ENCODE measurements at places on chromosomes 11 and 22. TPM values are rescaled to one million over a fixed set of nuclear protein-coding genes. Genes with fewer than 3 reads are reported as not detected.

GRCh38 chr11:57321388-57322255 is 3.1 kb downstream of the TNKS1BP1 start:
- no peak for DNase-seq
- peaks cover 28% of the 10 kb centered on the region for H3K36me3 ChIP-seq
- H3K4me3 ChIP-seq = peak overlapping the region; percentile 4
- H3K27ac ChIP-seq = no peak overlapping the region

DNA sequence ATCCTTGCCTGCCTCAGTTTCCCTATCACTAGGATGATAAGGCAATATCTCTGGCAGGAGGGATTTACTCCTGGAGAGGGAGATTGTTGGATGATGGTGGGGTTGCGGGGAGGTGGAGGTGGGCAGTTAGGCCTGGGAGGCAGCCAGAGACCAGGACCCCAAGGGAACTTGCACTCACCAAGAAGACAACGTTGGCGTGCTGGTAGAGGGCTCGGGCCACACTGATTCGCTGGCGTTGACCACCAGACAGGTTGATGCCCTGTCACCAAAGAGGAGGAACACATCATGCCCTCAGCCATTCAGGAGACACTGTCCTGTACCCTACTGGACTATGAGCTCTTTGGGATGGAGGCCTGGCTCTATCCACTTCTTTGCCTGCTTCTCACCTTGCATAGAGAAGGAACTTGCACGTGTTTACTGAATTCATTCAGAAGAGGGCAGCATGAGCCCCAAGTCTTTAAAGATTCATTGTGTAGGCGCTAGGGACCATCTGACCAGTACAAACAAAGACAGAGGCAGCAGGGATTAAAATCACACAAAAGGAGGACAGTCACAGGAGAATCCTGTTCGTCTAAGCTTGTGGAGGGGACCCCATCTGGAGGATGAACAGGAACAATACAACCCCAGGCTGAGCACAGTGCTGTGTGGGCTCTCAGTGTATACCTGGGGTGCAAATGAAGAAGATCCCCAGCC is 24.2 kb upstream of the KCNJ11 start:
- no peak overlapping the region for H3K27ac ChIP-seq
- DNase-seq = no peak
- H3K36me3 ChIP-seq = no peaks in the 10 kb centered on the region
- no peaks in the 10 kb centered on the region for H3K27me3 ChIP-seq

DNA sequence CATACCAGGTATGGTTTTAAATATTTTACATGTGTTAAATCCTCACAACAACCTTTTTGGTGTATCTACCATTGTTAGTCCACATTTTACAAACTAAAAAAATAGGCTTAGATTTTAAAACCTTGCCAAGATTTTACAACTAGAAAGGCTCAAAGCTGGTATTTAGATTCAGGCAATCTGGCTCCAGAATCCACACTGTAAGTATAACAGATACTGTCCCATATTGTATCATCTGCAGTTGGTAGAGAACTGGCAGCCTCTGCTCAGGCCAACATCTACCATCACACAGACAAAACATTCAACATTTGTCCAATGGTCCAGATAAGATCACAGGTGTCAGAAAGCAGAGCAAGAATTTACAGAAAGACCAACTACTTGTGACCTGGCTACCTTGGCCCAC is 30.9 kb downstream of the CSNK2A3 start:
- no peak overlapping the region for H3K27ac ChIP-seq
- no peak for DNase-seq
- no peaks in the 10 kb centered on the region for H3K36me3 ChIP-seq
- H3K4me1 ChIP-seq = peaks cover 9% of the 10 kb centered on the region
- H3K4me3 ChIP-seq = no peak overlapping the region

GRCh38 chr11:79431535-79431934 is 9.3 kb downstream of the TENM4 start:
- H3K27me3 ChIP-seq = no peaks in the 10 kb centered on the region
- H3K27ac ChIP-seq = no peak overlapping the region
- H3K4me1 ChIP-seq = no peaks in the 10 kb centered on the region
- no peak for DNase-seq
- no peaks in the 10 kb centered on the region for H3K36me3 ChIP-seq
- no peak overlapping the region for H3K4me3 ChIP-seq

DNA sequence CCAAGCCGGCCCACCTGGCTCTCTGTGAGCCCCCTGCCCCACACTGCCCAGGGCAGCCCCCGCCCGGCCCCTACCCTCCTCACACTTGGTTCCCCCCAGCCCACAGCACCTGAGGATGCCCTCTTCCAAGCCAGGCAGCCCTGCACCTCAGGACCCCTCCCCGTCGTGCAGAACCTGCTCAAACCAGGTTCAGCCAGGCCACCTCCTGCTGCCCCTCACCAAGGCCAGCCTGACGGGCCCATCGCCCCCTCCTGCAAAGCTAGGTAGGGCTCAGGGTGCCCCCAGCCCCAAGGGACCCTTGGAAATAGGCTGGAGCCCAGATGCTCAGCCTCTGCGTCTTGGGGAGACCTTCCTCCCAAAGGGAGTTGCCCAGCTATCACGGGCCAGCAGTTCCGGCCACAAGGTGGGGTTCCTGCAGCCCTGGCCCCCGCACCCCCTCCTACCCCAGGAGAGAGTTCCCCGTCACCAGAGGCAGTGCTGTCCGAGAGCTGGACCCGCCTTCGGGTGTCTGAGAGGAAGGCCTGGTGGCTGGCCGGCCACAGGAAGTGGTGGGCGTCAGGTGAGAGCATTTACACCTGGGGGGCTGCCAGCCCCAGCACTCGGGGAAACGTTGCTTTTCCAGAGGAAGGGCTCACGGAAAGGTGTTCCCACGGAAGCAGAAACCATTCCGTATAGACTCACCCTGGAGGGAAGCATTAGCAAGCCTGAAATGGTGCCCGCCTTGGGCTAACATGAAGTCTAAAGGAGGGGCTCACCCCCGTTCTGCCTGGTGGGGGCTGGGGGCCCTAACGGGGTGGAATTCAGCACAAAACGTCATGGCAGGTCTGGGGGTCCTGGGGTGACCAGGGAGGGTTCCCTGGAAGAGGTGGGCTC is 3.2 kb upstream of the SYT8 start:
- H3K4me1 ChIP-seq = peaks cover 84% of the 10 kb centered on the region
- no peaks in the 10 kb centered on the region for H3K27me3 ChIP-seq
- H3K4me3 ChIP-seq = no peak overlapping the region
- no peaks in the 10 kb centered on the region for H3K36me3 ChIP-seq
- DNase-seq = no peak

DNA sequence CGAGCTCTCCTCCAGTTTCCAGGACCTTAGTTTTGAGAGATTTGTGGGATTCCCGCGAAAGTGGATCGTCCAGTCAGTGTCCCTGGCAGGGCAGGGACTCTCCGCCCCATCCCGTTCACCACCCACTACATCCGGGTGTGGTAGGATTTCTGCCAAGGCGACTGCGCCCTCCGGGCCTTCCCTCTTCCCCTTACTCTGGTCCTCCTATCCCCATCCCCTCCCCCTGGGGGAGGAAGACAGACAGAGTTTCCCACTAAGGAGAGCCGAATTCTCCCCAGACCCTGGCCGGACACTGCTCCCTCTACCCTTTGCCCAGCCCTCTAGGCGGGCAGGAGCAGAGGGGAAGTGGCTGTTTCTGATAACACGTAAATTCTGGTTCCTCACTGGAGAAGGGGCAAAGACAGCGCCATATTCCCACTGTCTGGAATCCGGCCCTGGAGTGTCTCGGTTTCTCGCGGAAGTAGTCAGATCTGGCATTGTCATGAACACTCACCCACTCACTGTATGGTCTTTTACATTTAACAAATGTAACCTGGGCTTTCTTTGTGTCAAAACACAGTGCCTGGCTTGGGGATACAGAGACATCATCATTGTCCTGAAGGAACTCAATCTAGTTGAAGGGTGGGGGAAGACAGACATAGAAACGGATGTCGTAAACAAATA is 1.1 kb upstream of the NECTIN1 start:
- no peak for DNase-seq
- H3K4me3 ChIP-seq = peak overlapping the region; percentile 97
- no peak overlapping the region for H3K27ac ChIP-seq
- H3K4me1 ChIP-seq = peaks cover 8% of the 10 kb centered on the region

GRCh38 chr11:132278801-132279574 is 908.6 kb downstream of the NTM start:
- H3K4me3 ChIP-seq = no peak overlapping the region
- peak; percentile 4 for DNase-seq
- H3K27ac ChIP-seq = no peak overlapping the region
- no peaks in the 10 kb centered on the region for H3K36me3 ChIP-seq
- no peaks in the 10 kb centered on the region for H3K4me1 ChIP-seq

The NXPE1 gene
- not detected for total RNA-seq

GRCh38 chr11:77501758-77502157 is 27.9 kb upstream of the PAK1 start:
- H3K4me1 ChIP-seq = no peaks in the 10 kb centered on the region
- no peak overlapping the region for H3K4me3 ChIP-seq
- no peaks in the 10 kb centered on the region for H3K36me3 ChIP-seq
- H3K27me3 ChIP-seq = no peaks in the 10 kb centered on the region
- DNase-seq = no peak

The DNAJB7 gene
- not detected for total RNA-seq

The YPEL4 gene
- 0.04 TPM for total RNA-seq

DNA sequence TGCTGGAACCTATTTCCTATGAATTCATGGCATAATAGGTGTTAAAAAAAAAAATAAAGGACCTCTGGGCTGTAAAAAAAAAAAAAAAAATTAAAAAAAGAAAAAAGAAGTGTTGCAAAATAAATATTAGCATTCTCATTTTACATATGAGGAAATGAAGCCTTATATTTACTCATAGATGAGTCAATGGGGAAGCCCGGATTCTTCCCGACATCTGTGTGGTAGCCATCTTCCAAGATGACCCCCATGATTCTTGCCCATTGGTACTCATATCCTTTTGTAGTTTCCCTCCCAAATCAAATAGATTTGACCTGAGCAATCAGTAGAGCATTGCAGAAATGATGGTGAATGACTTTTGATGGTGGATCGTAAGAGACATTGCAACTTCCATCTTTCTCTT is 3.0 kb upstream of the SWAP70 start:
- DNase-seq = no peak
- no peaks in the 10 kb centered on the region for H3K36me3 ChIP-seq
- no peak overlapping the region for H3K27ac ChIP-seq

GRCh38 chr22:28548406-28548805 is 131.2 kb downstream of the TTC28 start:
- no peaks in the 10 kb centered on the region for H3K27me3 ChIP-seq
- H3K4me3 ChIP-seq = no peak overlapping the region
- no peak overlapping the region for H3K27ac ChIP-seq
- no peak for DNase-seq
